RPMI8226 (cell line): ENCODE measurements at places on chromosomes 5 and 9.

- DNase-seq, result no peak
Measured at GRCh38 chr5:143166090-143166489, 237.4 kb downstream of the NR3C1 start.

GRCh38 chr5:37814699-37815098 is 25.1 kb downstream of the GDNF start:
- no peak for DNase-seq

GRCh38 chr5:134840811-134841210 is 5.0 kb upstream of the C5orf24 start:
- no peak for DNase-seq

DNA sequence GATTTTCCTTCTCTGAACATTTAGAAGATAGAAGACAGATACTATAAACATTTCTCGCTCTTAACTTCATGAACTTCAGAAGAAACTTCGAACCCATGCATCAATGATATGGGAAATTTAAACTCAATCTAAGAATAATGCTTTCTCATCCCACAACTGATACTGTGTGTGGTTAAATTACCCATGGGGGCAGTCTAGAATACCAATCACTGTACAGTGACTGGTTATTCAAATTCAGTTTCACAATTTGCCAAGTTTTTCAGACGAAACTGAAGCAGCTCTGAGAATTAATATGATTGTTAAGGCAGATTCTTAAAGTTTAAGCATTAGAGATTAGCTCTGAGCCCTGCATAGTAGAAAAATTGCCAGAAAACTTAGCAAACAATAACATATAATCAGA is 431.0 kb downstream of the SH3GL2 start:
- DNase-seq, result no peak

DNA sequence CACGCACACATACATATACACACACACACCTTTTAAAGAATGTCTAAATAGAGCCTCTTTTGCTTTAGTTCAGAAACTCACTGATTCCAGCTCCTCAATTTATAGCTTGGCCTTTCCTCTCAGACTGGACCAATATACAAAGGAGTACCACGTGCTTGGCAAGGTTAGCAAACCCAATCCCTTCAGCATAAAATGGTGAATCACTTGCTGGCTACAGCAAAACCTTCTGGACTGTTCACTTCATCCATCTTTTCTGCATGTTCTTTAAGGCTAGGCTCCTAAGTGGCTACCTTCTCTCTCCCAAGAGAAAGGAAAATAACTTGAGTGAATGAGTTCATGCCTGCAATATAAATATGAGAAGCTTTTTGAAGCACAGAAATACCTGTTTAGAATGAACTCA is 109.7 kb downstream of the LPAR1 start:
- no peak for DNase-seq
